ENCODE measurements at places on chromosomes 2 and 18. TPM values are rescaled to one million over a fixed set of nuclear protein-coding genes. Genes with fewer than 3 reads are reported as not detected.

SLC14A1 gene
- polyA plus RNA-seq: not detected

RPRM gene
- not detected for polyA plus RNA-seq

LBX2 gene
- polyA plus RNA-seq: 1.8 TPM

DYNAP gene
- not detected for polyA plus RNA-seq

ACADL gene
- polyA plus RNA-seq: 0.60 TPM

IL36RN gene
- polyA plus RNA-seq: 0.03 TPM

C2orf49 gene
- polyA plus RNA-seq: 8.4 TPM

MYO7B gene
- 57.6 TPM for polyA plus RNA-seq

Data from sigmoid colon (tissue), 7 donors.